Upper lobe of right lung (tissue), 1 donor: ENCODE measurements at places on chromosomes 11 and 22.

GRCh38 chr11:116314006-116314405, 458.8 kb downstream of the BUD13 start:
- DNase-seq, result no peak

- DNase-seq, result peak; percentile 46
These were observed 31.6 kb downstream of the OSBPL5 start for GRCh38 chr11:3133261-3134217.

GRCh38 chr22:36383110-36383581, 4.6 kb downstream of the MYH9 start:
- DNase-seq, result no peak

GRCh38 chr11:12687216-12687623, 13.0 kb downstream of the TEAD1 start:
- no peak for DNase-seq

DNA sequence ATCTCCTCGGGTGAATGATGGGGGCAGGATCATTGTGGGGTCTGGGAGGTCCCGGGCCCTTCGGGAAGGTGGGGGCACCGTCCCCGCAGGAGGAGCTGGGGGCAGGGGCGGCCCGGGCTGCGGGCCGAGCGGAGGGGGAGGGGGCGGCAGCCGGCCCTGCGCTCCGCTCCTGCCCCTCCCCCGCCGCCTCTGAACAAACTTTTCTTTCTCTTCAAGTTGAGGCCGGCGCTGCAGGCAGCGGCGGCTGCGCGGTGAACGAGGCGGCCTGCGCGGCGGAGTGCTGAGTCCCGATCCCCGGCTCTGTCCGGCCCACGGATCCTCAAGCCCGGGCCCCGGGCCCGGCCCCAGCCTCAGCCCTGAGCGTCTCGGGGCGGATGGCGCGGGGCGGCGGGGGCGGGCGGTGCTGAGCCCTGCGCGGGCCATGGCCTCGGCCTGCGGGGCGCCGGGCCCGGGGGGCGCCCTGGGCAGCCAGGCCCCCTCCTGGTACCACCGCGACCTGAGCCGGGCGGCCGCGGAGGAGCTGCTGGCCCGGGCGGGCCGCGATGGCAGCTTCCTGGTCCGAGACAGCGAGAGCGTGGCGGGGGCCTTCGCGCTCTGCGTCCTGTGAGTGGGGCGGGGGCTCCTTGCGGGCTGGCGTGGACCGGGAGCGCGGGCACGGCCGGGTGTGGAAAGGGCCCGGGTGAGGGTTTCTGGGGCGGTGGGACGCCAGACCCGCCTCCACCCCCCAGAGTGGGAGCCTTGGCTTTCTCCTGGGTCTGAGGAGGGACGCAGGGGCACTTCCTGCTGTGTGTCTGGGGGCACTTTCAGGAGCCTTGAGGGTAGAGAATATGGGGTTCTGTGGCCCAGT, at the start of gene INPPL1:
TSS of gene INPPL1 (plus strand) at position 204 of the 847 bp plus-strand sequence. CDS start at position 422, 218 bp downstream.
- DNase-seq, result peak; percentile 86

- DNase-seq, result no peak
These were observed 59.9 kb downstream of the BBOX1 start for GRCh38 chr11:27100534-27100933.

GRCh38 chr11:110870816-110871522, 158.7 kb upstream of the ARHGAP20 start:
- DNase-seq, result no peak

- DNase-seq, result no peak
These were observed 12.1 kb downstream of the TYR start for GRCh38 chr11:89189776-89190175.

GRCh38 chr11:74989260-74989638, 516 bp downstream of the NEU3 start:
- no peak for DNase-seq

- DNase-seq, result no peak
These were observed 112.9 kb upstream of the GRK3 start for GRCh38 chr22:25451480-25452114.

DNA sequence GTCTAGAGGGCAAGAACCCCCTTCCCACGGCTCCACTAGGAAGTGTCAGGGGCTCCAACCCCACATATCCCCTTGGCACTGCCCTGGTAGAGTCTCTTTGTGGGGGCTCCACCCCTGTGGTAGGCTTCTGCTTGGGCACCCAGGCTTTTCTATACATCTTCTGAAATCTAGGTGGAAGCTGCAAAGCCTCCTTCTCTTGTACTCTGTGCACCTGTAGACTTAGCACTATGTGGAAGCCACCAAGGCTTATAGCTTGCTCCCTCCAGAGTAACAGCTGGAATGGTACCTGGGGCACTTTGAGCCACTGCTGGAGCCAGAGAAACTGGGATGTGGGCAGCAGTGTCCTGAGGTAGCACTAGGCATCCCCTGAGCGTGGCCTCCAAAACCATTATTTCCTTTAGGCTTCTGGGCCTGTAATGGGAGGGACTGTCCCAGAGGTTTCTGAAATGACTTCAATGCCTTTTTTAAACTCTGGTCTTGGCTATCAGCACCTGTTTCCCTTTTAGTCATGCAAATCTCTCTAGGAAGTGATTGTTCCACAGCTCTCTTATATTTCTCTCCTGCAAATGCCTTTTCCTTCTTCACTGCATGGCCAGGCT, 68.4 kb downstream of the TRAF6 start:
- DNase-seq, result no peak

GRCh38 chr11:95269036-95269819, 38.2 kb upstream of the SESN3 start:
- no peak for DNase-seq

GRCh38 chr11:83078269-83078668, 6.6 kb upstream of the RAB30 start:
- no peak for DNase-seq

DNA sequence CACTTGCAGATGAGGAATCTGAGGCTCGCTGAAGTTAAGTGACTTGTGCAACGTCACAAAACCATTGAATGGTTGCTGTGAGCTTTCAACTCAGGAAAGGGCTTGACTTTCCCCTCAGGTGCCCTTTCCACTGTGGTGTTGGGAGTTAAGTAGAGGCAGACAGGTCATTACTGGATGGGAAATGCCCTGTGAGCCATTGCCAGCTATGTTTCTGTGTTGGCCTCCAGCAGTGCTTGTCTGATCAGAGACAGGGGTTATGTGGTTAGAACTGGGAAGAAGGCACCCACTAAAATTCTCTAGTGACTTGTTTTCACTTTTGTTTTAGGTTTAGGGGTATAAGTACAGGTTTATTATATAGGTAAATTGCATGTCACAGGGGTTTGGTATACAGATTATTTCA, 96.6 kb downstream of the FDX1 start:
- no peak for DNase-seq

DNA sequence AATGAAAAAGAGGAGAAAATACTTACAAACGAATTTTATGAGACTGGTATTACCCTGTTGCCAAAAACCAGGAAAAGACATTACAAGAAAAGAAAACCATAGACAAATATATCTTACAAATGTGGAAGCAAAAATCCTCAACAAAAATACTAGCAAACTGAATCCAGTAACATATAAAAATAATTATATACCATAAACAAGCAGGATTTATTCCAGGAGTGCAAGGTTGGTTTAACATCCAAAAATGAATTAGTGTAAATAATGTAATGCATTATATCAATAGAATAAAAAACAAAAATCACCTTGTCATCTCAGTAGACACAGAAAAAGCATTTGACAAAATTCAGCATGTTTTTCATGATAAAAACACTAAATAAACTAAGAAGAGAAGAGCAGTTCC, 7.3 kb downstream of the NF2 start:
- DNase-seq, result no peak

DNA sequence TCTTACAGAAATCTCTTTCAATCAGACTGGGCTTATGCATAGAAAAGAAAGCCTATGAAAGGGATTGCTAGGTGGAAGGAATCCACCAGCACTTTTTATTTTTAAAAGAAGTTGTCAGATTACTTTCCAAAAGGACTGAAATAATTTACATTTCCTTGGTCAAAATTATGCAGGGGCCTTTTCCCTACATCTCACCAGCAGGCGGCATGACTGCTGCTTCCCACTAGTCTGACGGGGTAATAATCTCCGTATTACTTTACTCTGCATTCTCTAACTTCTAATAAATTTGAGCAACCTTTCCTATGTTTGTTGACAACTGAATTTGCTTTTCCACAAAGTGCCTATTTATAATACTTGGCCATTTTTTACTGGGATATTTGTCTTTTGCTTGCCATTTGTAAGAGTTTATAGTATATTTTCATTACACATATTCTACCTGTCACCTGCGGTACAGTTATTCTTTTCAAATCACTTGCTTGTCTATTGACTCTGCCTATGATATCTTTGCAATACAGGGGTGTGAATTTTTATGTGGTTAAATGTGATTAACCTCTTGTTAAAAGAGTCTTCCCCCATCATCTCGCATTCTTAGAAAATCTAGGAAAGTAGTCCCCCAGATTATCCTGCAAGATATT, 51.9 kb upstream of the USP47 start:
- no peak for DNase-seq

DNA sequence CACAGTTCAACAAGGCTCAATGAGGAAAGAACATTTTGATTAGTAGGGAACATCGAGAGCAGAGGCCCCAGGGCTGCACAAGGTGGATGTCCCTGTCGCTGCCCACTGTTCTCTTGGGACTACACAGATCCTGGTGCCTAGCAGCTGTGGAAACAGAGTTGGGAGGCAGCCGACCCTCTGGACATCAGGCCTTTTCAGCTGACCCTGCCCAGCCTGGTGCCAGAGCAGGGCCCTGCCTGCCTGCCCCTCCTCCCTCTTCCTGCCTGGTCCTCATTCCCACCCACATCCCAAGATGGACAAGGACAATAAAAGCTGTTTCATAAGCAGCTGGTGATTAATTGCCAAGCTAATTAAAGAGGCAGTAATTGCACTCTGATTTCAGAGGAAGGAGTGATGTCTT, 60.7 kb downstream of the NFAM1 start:
- no peak for DNase-seq

DNA sequence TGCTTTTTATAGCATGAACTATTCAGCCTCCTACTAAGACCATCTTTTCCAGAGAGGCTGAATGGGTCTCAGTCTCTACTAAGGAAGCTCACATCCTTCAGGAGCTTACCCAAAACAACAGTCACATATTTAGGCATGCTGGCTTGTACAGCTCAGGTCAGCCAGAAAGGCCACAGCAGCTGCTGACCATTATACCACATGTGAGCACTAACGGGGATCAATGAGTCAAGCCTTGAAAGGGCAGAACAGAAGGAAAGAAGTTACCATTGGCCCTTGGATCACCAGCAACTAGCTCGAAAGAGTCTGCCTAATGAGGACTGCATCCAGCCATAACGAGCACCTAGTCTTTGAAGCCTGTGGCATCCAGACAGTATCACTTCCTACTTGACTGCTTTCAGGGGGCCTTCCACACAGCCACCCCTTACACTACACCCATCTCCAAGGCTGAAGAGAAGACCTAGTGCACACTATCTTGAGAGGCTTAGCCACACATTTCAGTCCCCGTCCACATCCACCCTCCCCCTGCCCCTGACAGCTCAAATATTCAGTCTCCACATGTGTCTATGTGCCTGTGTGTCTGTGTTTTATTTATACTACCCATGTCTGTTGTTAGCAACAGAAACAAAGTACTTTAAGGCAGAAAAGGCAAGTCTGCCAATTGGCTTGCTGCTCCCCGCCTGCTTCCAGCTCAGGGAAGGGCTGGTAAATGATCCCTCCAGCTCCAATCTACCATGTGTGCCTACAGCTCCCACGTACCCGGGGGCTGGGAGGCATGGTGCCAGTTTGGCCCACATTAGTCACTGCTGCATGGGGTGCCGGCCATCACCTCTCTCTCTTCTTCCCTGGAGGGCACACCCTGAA, 95.5 kb downstream of the RPL27A start:
- no peak for DNase-seq

DNA sequence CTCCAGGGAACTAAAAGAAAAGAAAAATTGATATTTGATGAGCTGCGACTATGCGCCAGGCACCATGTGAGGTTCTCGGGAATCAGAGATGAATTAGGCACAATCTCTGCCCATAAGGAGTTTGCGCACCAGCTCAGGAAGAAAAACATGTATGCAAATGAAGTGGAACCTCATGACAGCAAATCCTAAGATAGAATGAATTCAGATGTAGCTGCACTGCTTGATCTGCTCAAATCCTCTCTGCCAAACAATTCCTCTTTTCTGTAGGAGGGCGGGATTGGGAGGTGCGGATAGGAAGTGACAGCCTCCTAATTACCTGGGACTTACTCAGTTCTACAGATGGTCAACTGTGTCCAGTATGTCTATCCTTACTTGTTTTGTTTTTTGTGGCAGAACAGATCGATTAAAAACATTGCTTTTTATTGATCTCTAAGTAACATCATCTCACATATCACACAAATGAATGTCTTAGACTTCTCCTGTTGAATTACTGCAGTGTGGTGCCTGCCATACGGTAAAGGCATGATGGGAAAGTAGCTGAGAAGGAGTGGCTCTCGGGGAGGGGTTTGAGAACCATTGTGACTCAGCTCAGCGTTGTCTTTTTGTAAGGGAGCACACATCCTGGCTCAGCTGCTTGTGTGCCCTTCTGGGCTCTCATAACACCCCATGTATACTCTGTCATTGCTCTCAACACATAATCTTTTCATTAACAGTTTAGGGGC, 13.9 kb downstream of the CRTAM start:
- DNase-seq, result no peak

DNA sequence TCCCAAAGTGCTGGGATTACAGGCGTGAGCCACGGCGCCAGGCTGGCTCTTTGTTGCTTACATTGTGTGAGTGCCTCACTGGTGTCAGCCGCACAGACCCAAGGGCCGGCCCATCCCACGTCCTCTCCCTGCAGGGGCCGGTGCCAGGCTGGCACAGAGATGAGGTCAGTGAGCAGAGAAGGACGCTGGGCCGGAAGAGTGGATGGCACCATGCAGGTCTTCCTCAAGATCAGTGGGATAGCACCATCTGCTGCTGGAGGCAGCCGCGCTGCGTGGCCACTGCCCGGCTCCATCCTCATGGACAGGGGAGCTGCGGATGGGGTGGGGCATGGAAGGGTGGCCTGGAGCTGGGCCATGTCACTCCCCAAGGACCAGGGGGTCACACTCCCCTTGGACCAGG, 22.0 kb upstream of the FGF4 start:
- DNase-seq, result no peak

DNA sequence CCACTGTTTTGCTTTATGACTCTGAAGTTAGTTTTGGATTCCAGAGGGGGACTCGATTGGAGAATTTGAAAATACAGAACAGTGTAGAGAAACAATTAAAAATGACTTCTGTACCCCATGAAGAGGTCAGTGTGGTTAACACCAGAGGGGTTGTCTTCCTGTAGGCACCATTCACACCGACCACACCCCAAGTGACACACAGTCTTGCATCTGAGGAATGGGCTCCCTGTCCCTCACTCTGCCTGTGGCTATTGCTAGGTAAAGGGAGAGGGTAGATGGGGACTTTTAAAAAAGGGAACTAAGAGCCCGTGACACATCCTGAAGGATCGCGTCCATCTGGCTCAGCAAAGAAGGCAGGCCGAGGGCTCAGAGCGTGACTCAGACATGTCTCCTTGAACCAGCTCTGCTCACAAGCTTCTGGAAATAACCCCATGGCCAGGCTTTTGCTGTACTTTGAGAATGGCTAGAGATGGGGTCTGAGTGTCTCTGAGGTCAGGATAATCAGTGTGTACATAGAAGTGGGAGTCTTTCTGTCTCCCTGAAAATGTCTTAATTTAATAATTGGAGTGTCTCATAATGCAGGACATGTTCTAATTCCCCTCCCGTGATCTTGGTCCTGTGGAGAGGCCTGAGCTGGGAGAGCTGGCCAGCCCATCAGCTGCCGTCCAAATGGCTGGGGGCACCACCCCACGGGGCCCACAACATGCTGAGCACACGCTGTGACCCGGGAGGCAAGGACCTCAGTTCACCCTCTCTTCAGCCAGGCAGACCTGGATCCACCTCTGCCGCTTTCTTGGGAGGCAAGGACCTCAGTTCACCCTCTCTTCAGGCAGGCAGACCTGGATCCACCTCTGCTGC, 39.3 kb downstream of the SGSM1 start:
- DNase-seq, result no peak
